Activated CD4-positive, alpha-beta T cell treated with anti-CD3 and anti-CD28 coated beads, Interleukin-2, amount 50 U/mL, for 16 hours (primary cell): ENCODE measurements at places on chromosomes 7 and 10.

GRCh38 chr10:15841696-15842095, 18.6 kb downstream of the MINDY3 start:
- DNase-seq = no peak

DNA sequence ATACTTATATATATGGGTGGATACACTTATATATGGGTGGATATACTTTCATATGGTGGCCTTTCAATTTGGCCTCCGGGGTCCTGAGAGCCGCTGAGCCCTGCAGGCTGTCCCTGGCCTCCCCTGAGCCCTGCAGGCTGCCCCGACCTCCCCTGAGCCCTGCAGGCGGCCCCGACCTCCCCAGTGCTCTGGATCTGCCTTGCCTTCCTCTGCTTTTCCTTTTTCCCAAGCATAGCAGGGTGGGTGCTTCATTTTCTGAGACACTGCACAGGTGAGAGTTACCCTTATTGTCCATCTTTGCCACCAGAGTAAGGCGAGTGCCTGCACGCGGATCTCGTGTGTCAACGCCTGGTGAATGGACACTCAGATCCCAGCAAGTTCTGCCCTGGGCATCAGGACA, 106.6 kb downstream of the VIPR2 start:
- DNase-seq = no peak

DNA sequence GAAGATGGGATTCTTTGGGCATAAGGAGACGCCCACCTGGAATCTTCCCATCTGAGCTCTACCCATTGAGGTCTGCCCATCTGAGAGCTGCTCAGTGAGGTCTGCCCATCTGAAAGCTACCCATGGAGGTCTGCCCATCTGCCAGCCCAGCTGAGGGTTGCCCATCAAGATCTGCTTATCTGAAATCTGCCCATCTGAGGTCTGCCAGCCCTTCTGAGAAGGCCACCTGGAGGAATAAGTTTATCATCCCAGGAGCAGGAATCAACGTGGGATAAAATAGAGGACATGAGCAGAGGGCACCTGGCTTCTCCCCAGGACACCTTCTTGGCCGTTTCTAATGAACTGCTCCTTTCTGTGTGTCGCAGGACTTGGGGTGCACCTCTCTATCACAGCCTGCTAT, 35.3 kb upstream of the PDZD8 start:
- no peak for DNase-seq

GRCh38 chr7:150898475-150899011, 46.2 kb downstream of the AOC1 start:
- peak; percentile 75 for DNase-seq

GRCh38 chr7:129634361-129635034, 23.0 kb downstream of the NRF1 start:
- no peak for DNase-seq

DNA sequence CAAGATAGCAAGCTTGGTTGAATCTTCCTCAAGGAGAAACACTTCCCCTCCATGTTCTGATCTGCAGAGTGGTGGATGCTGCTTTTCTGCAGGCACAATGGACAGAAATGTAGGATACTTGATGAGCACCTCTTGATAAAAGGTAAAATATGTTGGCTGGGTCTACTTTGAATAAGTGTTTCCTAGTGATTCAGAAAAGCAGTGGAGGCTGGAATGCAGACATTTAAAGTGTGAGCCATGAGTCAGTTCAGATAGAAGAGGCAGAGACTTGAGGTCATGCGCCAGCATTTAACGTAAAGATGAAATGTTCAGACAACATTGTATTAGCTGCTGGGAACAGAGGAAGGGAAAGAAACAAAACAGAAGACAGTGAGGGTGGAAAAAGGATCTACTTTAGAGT, 403.1 kb downstream of the ADRA2A start:
- no peak for DNase-seq

DNA sequence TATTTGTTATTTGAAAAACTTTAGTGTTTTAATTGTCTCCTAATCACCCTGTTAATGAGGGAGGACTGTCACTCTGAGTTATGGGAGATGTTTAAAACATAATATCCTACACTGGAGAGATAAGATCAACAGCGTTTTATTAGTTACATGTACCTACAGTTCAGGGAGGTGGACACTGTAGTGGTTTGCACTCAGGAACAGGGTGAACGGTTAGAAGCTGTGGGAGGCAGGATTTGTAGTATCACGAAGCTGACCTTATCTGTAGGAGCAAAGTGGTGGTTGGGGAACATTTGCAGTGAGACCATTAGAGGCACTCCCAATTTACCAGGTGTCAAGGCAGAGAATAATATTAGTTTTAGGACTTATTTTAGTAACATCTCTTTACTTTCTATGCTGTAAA, 193.3 kb upstream of the KCND2 start:
- DNase-seq = no peak

DNA sequence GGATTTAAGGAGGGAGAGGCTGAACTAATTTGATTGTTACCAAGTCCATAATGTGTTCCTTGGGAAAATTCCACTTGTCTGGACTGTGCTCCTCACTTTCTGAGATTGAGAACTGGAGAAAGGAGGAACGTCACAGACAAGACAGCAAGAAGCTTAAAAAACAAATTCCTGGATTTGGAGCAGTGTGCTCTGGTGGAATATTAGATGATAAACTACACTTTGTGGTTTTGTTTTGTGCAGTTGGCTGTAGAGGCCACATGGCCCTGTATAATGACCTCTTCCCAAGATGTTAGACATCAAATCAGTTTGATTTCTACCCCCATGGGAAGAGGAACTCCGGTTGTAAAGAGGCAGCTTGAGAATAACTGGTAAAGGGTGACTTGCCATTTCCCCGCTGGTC, 421.3 kb upstream of the GALNT17 start:
- no peak for DNase-seq

DNA sequence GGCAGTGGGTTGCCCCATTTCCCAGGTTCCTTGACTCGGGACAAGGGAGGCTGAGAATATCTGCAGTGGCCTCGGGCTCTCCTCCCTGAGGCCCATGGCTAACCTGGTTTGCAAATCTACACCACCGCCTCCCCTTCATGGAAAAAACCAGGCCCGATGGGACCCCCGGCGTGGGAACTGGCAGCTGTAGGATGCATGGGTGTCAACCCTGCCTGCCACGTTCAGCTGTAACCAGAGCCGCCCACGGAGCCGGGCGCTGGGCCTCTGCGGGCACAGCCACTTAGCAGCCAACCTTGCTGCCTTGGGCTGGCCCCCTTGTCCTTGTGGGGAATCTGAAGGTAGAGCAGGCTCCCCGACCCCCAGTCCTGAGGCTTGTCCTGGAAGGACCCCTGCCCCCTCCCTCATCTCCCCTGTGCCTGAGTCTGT, 1.6 kb downstream of the PWWP2B start:
- no peak for DNase-seq

DNA sequence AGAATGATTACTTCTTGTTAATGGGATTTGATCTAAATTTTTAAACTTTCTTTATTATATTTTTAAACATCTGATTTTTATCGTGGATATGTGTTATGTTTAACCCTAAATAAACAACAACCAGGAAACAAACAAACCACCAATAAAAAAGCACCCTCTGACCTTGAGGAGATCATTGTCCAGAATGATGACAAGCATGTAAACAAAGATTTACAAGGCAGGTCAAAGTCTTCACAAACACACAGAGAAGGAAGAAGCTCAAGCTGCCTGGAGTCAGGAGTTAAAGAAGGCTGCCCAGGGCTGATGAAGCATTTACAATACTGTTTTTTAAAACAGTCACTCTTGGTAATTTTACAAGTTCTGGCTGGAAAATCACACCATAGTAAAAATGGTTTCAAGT, 31.0 kb upstream of the EGFR start:
- DNase-seq = no peak

GRCh38 chr7:4711634-4712033, 29.5 kb downstream of the FOXK1 start:
- no peak for DNase-seq

GRCh38 chr7:50329775-50330174, 25.3 kb downstream of the IKZF1 start:
- DNase-seq = no peak

DNA sequence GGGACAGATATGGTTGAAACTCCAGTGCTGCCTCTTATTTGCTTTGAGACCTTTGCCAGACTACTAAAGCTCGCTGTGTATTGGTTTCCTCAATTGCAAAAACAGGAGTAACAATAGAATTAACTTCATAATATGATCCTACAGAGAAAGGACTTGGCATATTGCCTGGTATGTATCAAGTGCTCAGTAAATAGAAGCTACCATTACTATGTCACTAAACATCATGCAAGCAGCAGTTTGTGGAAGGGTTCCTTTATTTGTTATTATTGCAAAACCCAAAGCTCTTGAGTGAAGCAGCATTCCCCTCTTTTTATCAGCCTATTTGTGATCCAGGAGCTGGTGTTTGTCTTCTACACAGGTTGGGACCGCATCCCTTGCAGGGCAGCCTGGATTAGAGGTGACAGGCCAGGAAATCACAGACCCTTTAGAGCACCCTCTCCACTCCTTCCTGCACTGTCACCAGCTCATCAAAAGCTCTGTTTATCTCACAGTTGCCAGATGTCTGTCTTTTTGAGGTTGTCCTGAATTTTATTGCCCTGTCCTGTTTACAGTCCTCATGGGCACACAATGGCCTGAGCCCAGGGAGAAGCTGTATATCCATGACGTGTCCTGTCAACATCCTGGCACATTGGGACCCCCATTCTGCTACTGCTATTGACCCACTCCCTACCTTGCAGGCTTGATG, 121.5 kb downstream of the SNX10 start:
- DNase-seq = no peak

- no peak for DNase-seq
These were observed 180.0 kb upstream of the GHITM start for GRCh38 chr10:83959328-83959727.

DNA sequence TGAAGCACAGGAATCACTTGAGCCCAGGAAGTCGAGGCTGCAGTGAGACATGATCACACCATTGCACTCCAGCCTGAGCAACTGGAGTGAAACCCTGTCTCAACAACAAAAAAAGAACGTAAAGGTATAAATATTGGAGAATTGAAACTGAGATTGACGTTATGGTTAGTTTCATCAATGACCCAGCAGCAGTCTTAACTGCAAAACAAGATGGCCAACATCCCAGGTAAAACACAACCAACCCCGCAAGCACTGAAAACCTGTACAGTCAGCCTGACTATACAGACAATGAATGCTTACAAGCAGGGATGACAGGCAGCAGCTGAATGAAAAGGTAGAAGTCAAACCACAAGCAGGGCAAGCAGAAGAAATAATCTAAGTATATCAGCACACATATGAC, 34.7 kb downstream of the WAPL start:
- DNase-seq = no peak

DNA sequence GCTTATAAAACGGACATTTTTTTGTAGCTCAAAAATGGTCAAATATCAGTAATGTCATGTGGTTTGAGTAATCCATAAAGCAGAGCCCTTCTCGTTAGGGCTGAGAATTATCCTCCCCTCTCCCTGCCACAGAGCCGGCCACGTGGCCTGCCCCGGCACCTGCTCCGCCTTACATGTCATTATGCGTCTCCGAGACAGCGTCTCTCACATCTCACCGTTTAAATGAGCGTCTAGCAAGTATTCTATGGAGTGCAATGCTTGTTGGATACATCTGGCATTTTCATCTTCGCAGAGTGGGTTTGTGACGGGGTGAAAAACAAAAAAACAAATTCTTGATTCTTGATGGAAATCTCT, 86.1 kb downstream of the CUX1 start:
- no peak for DNase-seq

DNA sequence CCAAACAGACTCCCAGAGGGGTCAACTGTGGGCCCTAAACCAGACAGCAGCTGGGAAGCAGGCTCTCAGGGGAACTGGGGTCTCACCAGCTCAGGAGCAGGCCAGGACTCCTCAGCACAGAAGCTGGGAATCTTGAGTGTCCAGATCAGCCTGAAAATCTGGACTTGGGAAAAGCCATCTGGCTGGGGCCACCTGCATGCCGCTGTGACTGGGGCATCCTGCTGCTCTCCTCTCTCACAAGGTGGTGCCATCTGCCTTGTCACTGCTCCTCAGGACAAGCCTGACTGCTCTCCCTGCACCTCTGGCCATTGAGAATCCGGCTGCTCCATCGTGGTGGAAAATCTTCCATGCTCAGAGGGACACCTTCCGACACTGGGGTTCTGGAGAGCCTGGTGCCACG, 141.4 kb downstream of the PLPP4 start:
- DNase-seq = no peak

GRCh38 chr10:15348579-15348978, 22.5 kb downstream of the FAM171A1 start:
- DNase-seq = no peak

GRCh38 chr10:131143425-131144165, 167.9 kb downstream of the TCERG1L start:
- DNase-seq = no peak

DNA sequence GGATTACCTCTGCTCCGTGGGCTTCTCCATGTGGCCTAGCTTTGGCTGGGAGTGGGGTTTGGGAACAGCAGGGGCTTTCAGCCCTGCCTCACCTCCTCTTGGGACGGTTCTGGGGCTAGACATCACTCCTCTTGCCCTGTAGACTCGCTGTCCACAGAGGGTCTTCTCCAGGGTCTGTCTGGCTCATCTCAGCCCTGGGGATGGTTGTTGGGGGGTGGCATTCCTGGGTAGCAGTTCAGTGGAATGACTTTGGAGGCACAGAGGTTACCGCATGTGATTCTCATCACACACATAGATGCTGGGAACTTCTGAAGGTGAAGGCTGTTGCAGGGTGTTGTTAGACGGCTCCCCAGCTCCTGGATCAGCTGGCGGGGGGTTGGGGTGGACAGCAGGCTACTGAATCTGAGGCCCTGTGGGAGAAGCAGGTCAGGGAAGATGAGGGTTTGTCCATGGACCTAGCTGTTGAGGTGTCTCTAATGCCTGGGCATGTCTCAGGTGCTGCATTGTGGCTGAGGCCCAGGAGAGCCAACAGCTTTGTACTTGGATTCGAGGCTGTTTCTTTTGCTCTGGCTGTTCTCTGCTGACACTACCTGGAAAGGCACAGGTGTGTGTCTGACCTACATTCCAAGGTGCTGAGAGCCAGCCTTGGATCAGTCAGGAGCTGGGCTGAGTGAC, 23.8 kb downstream of the RAMP3 start:
- no peak for DNase-seq

DNA sequence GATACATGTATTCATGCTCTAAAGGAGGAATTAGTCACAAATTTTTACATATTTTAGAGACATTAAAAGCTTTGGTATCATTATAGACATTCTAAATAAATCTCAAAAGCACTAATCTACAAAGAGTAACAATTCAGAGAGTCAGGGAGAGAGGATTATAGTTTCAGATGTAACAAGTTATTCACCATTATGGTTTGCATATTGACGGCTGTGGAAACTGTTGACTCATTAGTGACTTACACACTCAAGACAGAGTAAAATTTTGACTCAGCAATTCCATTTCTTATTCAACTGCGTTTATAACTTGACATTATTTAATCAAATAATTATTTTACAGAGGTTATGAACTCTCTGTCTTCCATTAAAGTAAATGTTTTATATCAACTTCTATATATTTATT, 95.4 kb upstream of the SEMA3C start:
- DNase-seq = peak; percentile 20

DNA sequence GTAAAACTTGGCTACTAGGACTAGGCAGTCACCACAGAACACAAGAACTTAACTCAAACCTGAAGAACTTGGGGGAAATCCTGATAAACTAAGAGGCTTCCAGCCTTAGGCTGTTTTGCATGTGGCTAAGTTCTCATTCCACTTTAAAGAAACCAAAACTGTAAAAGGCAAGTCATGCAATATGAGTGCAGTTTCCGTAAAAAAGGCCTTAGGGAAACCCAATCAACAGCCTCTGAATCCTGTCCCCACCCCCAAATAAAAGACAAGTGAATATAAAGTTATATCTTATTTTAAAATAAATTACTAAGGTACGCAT, 95.1 kb downstream of the USP6NL start:
- peak; percentile 59 for DNase-seq

- DNase-seq = no peak
These were observed 65.3 kb upstream of the CAMK2B start for GRCh38 chr7:44390701-44391100.
